ENCODE measurements at places on chromosomes 2 and 18.

GRCh38 chr18:74013955-74014354 lies 133.7 kb downstream of the FBXO15 start:
- no peak for DNase-seq

DNA sequence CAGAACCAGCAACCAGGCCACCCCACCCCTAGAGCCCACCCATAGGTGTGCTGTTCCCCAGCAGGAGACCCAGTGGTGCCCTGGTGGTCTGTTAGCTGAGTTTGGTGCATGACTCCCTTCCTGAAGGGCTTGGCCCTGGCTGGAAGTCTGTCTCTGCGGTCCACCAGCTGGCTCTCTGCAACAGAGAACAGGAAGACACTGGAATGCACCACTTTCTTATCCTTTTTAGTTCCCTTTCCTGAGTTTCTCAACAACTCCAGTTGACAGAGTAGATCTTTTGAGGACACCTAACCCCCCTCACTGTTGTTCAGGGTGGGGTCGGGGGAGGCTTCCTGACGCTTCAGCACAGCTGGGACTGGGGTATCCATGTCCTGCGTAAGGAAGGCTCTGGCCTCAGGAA lies 11.9 kb upstream of the RPL37A start:
- no peak for DNase-seq

- no peak for DNase-seq
These were observed 13.5 kb upstream of the PRSS56 start for GRCh38 chr2:232506709-232507108.

- no peak for DNase-seq
These were observed 24.6 kb upstream of the FZD7 start for GRCh38 chr2:202009019-202009481.

DNA sequence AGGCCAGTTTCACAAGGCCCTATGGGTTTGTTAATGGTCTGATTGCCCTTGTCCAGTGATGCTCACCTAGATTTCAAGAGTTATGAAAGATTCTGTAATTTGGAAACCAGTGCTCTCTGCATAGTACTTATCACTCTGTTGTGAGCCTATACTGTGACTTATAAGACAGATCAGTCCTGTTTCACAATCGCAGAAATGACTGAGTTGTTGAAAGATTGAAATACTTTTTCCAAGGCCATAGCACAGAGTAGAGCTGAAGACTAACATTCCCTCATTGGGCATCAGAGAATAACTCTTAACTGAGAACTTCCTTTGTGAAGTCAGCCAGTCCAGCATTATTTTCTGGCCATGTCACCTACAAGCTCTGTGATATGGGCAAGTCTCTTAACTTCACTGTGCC lies 44.0 kb downstream of the CCDC85A start:
- no peak for DNase-seq

DNA sequence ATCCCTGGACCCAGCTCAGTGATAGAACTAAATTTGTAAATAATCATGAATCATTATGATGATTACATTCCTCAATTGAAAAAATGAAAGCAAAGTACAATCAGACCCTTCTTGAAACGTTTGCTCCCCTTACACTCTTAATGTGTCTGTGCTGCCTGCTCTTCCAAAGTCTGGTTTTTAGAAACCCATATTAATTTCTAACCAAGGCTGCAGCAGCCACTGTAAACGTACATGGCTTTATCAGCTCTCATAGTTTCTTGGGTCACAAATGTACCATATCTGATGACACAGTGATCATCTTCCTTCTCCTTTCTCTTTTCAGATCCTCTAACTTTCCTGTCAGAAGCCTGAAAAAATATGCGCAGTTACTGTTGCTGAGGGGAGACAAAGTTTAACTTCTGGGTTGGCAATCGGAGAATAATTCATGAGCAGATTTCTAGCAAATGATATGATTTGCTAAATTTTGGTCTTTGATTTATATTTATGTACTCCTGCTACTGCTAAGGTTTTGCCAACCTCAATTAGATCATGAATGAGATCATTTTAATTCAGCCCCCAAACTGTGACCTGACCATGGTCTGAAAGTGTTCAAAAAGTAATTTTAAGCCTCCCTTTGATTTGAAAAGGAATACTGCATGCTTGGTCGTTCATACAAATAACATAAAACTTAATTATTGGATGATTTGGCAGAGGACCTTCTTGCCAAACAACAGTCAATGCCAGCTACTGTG lies 12.3 kb downstream of the ZEB2 start:
- no peak for DNase-seq

- DNase-seq, result no peak
These were observed 90.5 kb downstream of the TMEM17 start for GRCh38 chr2:62415518-62415917.

GRCh38 chr2:74554820-74555531 lies 456 bp downstream of the DOK1 start:
- DNase-seq, result peak; percentile 64

GRCh38 chr2:178761759-178762371 lies 45.4 kb downstream of the TTN start:
- DNase-seq, result peak; percentile 47

- DNase-seq, result no peak
These were observed 297.0 kb upstream of the NXPH2 start for GRCh38 chr2:139077099-139077737.

GRCh38 chr2:209495855-209496585 lies 72.2 kb downstream of the MAP2 start:
- DNase-seq, result no peak

DNA sequence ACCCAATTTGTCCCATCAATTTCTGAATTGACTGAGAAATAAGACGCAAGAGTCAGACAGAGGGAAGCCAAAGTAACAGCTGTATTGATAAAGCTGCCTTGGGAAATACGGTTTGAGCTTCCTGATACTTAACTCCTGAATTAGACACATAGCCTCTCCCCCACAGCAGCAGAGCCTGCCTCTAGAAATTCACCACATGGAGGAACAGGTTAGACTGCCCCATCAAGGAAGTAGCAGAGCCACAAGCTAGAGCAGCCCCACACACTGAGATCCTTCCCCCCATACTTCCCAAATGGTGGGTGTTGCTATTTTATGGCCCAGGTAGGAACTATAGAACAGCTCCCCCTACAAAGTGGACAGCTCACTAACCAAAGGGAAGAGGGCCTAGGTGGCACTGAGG lies 220.0 kb downstream of the SMAD2 start:
- DNase-seq, result no peak

DNA sequence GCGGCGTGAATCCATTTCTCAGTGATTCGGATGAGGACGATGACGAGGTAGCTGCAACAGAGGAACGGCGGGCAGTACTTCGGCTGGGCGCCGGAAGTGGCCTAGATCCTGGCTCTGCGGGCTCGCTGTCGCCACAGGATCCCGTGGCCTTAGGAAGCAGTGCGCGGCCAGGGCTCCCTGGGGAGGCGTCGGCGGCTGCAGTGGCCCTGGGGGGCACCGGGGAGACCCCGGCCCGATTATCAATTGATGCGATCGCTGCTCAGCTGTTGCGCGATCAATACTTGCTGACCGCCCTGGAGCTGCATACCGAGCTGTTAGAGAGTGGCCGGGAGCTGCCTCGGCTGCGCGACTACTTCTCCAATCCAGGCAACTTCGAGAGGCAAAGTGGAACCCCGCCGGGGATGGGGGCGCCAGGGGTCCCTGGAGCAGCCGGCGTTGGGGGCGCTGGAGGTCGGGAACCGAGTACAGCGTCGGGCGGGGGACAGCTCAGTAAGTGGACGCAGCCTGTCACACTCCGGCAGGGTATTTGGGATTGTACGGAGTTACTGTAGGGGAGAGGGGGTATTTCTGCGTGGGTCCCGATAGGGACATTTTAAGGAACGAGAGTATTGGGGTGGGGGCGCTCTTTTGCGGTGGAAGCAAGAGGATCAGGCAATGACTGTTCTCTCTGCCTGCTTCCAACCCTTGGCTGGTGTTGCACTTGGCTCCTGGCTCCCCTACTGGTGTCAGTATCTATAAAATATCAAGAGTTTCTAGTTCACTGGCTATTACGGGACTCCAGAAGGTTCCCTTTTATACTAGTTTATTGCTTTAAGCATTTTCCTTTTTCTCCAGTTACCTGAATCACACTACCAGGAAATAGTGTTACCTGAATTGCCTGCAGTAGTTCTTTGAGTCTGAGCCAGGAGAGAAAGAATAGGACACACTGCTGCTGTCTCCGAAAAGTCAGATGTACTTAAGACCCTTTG lies 772 bp downstream of the RELCH start:
- DNase-seq, result peak; percentile 49

GRCh38 chr2:128228894-128229293 lies 89.8 kb downstream of the HS6ST1 start:
- DNase-seq, result no peak

DNA sequence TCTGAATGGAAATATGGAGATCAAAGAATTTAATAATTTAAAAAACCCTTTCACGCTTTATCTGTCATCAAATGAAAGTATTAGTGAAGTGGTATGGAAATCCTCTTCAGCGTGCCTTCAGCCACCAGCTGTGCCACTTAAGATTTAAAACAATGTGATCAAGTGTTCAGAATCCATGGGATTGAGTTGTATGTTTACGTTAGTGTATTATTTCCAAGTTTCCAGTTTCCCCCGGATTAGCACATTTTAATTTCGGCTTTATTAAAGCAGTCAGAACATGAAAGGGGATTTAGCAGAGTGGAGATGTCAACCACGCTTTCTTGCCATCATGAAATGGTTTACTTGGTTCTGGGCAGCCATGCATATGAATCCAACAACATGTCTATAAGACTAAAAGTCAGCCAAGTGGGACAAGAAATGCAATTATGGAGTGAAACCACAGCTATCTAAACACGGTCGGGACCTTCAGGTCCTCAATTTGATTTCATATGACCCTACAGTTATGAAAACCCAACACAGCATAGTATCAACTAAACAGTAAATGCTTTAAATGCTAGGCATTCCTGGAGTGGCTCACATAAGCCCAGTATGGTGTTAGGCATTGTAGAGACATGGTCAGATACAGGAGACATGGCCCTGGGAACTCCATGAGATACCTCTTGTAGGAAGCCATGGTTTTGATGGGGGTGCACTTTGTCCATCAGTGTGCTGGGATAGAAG lies 224.9 kb upstream of the EPAS1 start:
- DNase-seq, result no peak

DNA sequence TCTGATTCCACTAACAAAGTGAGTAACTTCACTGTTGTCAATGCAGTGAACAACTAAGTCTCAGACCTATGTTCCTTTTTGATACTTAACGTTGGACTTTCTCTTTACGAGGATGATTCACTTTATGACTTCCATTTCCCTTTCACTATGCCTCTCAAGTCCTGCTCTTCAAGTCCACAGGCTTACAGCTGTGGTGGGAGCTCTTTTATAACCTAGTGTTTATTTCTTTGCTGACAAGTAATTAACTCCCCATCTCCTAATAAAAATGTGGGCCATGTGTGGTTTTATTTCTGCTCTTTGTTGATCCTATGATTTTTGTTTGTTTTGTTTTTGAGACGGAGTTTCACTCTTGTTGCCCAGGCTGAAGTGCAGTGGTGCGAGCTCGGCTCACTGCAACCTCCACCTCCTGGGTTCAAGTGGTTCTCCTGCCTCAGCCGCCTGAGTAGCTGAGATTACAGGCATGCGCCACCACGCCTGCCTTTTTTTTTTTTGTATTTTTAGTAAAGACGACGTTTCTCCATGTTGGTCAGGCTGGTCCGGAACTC lies 142.1 kb downstream of the USP34 start:
- DNase-seq, result no peak

GRCh38 chr2:120352696-120353590 lies 7.0 kb downstream of the INHBB start:
- no peak for DNase-seq

DNA sequence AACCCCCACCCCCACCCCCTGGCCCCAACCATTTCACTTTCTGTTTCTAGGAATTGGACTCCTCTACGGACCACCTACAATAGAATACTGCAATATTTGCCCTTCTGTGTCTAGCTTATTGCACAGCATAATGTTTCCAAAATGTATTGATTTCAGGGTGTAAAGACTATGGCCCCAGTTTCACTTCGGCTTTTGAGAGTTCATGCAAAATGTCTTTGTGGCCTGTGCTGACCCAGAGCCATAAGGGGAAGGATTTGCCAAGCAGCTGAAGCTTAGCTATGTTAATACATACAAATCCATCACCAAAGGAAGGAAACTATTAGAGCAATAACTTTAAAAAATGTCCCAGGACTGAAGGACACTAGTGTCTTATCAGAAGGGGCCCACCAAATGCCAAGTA lies 11.2 kb upstream of the ATP9B start:
- DNase-seq, result no peak

DNA sequence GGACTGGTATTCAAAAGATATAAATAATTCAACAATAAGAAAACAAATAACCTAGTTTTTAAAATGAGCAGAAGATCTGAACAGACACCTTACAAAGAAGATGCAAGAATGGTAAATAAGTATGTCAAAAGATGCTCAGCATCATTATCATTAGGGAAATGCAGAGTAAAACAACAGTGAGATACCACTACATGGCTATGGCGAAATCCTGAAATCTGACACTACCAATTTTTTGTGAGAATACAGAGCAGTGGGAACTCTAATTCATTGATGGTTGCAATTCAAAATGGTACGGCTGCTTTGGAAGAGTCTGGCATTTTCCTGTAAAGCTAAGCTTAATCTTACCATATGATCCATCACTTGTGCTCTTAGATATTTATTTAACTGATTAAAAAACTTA lies 151.8 kb downstream of the UBR3 start:
- no peak for DNase-seq

- DNase-seq, result no peak
These were observed 109.6 kb downstream of the ICOS start for GRCh38 chr2:204046145-204046544.

- DNase-seq, result no peak
These were observed 136.0 kb upstream of the IL1R2 start for GRCh38 chr2:101855776-101856175.

DNA sequence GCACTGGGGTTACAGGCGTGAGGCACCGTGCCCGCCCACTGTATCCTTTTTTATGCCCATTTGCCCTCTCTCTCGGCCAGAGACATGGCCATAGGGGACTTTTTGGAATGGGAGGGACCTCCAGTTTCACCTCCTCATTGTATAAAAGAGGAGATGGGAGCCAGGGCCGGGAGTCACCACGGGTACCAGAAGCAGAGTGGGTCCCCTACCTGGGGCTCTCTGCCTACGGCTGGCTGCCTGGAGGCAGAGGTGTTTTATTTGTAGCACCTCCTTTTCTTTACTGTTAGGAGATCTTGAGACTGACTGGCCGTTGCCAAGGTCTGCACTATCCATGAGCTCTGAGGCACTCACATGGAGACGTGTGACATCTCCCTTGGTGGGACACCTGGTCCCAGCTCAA lies 162.8 kb downstream of the LDLRAD4 start:
- no peak for DNase-seq

GRCh38 chr2:157413326-157414035 lies 30.4 kb downstream of the CYTIP start:
- peak; percentile 73 for DNase-seq

DNA sequence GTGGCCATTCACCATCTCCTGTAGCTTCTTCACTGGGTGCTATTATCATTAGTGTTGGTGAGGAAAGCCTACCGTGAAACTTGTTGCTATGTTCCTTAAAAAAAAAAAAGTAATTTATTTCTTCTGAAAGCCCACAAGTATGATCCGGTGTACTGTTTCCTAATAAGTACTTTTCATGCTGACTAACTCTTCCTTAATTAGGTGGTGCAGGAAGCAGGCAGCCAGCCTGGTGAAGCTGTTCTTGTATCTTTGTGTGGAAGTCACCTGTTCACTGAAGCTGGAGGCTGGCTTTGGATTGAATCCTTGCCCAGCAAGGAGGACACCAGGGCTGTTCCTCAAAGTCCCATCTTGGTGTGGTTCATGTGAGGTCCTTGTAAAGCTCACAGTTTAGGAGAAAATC lies 321.7 kb upstream of the THSD7B start:
- no peak for DNase-seq
